ENCODE measurements at places on chromosomes 16 and 17.

GRCh38 chr16:565419-566330 lies 1.1 kb upstream of the NHLRC4 start:
- no peak for DNase-seq

DNA sequence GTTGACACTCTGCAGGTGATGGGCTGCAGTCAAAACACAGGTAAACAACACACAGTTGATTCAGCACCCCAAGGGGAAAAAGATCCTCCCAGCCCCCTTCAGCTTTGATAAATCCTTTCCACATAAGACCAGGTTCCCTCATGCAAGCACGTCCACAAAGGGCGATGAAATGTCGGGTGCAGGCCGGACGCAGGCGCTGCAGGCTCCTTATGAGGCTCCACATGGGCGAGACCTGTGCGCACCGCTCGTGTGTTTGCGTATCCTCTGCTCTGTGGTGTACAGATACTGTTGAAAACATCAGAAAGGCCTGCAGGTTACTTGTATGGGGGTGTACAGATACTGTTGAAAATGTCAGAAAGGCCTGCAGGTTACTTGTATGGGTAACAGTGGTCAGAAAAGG lies 14.4 kb upstream of the ZNF750 start:
- no peak for DNase-seq

DNA sequence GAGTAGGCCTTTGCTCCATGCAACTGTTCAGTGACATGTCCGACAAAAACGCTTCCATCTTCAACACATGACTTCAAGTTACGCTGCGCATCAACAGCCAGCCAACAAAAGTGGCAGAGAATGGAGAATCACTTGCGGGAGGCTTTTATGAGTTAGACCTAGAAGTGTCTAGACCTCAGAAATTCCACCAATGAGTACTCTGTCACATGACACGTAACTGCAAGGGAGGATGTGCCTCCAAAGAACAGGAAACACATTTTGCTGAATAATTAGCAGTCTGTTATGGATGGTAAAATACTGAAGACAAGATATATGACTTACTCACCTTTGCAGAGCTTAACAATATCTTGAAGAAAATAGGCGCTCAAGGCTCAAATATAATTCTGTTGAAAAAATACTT lies 62.1 kb downstream of the MYO1D start:
- no peak for DNase-seq

- DNase-seq, result no peak
Measured at GRCh38 chr16:49610983-49611382, 237.4 kb downstream of the C16orf78 start.

DNA sequence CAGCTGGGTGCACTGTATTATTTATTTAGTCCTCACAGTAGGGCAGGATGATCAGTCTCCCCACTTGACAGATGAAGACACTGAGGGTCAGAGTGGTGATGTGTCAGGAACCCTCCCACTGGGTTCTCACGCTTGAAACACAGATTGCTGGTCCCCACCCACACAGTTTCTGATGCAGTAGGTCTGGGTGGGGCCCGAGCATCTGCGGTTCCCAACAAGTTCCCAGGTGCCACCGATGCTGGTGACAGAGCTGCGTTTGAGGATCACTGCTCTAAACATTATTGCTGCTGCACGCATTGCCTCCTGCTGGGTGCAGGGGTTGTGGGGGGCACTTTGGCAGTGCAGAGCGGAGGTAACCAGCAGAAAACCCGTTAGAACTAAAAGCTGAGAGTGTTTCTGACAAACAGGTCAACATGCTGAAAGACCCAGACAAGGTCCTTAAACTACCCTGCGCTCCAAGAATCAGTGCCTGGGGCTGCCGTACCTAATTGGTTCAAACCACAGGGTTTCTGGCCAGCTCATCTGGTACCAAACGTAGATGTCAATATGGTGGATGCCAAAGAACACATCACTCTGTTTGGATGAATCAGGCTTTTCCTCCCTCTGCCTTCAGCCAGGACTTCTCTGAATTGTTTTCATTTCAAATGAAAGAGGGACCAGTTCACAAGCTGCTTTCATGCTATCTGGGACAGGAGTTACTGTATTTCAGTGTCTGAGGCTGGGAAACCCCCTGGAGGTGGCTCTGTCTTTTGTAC lies 76.0 kb downstream of the ABCC1 start:
- peak; percentile 80 for DNase-seq

DNA sequence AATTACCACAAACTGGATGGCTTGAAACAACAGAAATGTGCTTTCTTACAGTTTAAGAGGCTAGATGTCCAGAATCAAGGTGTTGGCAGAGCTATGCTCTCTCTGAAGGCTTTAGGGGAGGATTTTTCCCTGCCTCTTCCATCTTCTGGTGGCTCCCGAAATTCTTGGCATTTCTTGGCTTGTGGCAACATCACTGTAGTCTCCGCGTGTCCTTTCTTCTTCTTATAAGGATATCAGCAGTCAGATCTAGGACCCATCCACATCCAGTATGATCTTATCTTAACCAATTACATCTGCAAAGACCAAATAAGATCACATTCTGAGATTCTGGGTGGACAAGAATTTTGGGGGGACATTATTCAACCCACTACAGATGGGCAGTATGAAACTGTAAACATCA lies 119.2 kb upstream of the PMFBP1 start:
- DNase-seq, result no peak

GRCh38 chr17:34658811-34659560 lies 79.6 kb downstream of the TMEM132E start:
- DNase-seq, result no peak
